ENCODE measurements at places on chromosomes 5 and 9.

GRCh38 chr9:121326130-121326838 is 43.8 kb downstream of the STOM start:
- H3K36me3 ChIP-seq, result peaks cover 78% of the 10 kb centered on the region
- H3K27me3 ChIP-seq, result no peaks in the 10 kb centered on the region
- no peak overlapping the region for H3K4me3 ChIP-seq
- H3K4me1 ChIP-seq, result peaks cover 11% of the 10 kb centered on the region
- H3K27ac ChIP-seq, result 0 out of 2 replicates have a peak overlapping the region, but pooled peaks have one; percentile 8

GRCh38 chr5:155282503-155283107 is 269.1 kb downstream of the KIF4B start:
- DNase-seq, result no peak
- H3K4me3 ChIP-seq, result no peak overlapping the region
- H3K4me1 ChIP-seq, result no peaks in the 10 kb centered on the region
- no peaks in the 10 kb centered on the region for H3K27me3 ChIP-seq

GRCh38 chr9:9998491-9999287 is 614.1 kb downstream of the PTPRD start:
- H3K27ac ChIP-seq, result no peak overlapping the region
- no peaks in the 10 kb centered on the region for H3K27me3 ChIP-seq
- H3K36me3 ChIP-seq, result no peaks in the 10 kb centered on the region
- no peaks in the 10 kb centered on the region for H3K4me1 ChIP-seq

DNA sequence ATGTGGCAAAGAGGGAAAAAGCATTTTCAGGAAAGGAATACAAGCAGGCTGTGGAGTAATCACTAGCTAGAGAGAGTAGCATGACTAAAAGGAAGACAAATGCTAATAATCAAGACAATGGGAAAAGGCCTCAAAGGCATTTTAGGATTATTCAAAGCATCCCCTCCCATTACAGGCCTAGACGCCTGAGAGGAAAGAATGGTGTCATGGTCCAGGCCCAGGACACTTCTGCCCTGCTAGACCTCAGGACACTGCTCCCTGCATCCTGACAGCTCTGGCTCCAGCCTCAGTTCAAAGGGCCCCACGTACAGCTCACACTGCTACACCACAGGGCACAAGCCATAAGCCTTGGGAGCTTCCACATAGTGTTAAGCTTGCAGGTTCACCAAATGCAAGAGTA is 40.8 kb upstream of the SHISAL2B start:
- no peak for DNase-seq
- H3K36me3 ChIP-seq, result no peaks in the 10 kb centered on the region
- H3K27me3 ChIP-seq, result no peaks in the 10 kb centered on the region
- H3K4me1 ChIP-seq, result 0 out of 2 replicates have a peak, but pooled peaks cover 1% of the 10 kb centered on the region

Data from IMR-90 (cell line).